G401 (cell line): ENCODE measurements at places on chromosomes 7 and 10.
A peak's percentile ranks its signal among the peaks of the same experiment; 100 is the strongest.

DNA sequence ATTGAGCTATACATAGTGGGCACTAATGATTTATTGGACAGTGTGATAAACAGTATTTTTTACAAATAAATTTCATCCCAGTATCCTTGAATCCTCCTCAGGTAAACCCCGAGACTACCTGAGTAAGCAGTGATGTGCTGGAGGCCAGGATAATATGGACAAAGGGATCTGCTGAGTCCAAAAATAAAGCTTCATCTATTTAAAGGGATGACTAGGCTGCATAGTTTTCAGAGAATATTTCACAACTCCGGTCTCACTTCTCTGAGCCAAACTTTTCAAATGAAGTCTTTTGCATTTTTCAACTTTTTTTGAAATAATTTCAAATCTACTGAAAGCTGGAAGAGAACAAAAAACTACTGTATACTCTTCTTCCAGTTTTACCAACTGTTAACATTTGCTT lies 2.5 kb downstream of the ACTR3B start:
- DNase-seq: no peak

DNA sequence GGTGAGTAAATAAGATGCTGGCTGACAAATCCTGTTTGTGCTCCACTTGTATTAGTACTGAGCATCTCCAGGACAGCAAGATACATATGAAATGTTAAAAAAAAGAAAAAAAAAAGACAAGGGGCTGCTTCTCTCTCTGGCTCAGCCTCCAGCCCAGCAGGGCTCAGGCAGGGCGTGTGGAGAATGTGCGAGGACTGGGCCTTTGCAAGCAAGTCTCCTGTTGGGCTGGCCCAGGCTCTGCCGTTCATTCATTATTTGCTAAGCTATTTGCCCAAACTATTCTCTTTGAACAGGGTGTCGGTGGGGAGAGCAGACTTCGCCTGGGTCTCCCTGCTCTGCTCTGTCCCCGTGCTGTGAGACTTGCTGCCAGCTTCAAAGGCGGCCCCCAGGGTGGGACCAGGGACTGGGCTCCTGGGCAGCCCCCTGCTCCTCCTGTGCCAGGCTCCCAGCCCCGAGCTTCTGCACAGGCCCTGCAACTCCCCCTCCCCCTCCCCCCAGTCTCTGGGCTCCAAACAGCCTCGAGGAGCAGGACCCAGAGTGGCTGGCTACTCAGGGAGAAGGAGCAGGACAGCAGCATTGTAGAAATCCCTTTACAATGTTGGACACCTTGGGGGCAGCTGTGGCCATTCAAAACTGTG lies 25.6 kb upstream of the MGMT start:
- no peak for DNase-seq

DNA sequence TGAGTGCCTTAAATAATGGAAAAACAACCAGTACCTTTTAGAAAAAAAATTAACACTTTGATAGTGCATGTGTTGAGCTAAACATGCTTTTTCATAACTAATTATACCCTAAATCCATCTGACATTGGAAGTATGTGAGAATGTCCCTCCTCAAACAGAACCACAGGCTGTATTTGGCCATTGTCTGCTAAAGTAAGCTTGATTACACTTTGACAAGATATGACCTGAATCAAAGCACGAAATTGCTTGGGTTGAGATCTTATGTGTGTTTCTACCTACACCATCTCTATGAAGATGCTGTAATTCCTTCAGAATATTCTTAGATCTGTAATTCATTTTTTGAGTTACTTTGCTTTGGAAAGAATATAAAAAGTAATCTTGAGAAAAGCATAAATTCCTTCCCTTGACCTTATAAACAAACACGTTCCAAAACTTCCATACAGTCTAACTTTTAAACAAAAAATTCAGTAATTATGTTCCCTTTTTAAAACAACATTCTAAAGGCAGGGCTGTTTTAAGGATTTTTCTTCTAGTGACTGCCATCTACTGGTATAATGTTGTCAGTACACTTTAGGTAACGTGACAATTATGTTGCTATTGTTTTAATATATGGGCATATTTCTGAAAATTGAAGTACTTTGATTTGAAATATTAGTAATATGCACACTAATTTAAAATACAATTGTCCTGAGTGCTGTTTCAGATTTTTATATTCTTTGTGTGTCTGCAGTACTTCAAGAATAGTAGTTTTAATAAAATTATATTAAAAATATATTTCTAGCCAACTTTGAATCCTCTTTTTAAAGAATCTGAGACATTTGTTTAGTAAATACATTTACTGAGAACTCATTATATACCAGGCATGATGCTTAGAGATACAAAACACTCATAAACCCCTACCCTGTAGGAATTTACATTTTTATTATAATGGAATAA lies 20.9 kb downstream of the CD36 start:
- peak; percentile 29 for DNase-seq

DNA sequence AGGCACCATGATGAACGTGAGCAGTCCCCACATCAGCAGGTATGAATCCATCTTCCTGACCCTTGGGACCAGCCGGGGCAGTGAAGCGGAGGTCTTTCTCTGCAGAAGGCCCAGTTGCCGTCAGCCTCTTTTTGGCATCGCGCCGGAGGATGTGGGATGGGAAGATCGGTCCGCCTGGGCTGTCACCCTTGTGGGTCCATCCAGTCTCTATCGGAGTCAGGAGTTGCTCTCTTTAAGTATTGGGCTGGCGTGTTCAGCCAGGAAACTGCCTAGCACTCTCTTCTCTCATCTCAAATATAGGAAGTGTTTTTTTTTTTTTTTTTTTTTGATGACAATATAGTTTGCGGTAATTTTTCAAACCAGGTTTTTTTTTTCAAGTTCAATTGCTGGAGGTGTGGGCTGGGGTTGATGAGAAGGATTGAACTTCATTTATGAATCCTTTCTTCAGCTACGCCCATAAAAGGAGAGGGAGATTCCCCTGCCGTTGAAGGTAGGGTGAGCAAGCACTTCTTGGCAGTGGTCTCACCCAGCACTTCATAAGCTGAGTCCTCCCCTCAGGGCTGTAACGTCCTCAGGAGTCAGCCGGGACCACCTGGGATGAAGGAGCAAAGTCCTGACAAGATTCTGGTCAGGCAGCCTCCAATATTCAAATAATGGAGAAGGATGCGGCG lies at the start of gene IL2RA:
Gene IL2RA (minus strand): TSS at position 267 of the 671 bp plus-strand sequence. CDS start 216 bp downstream, at position 51.
- DNase-seq: no peak

- no peak for DNase-seq
Measured at GRCh38 chr7:17130281-17131059, 168.0 kb upstream of the AHR start.

DNA sequence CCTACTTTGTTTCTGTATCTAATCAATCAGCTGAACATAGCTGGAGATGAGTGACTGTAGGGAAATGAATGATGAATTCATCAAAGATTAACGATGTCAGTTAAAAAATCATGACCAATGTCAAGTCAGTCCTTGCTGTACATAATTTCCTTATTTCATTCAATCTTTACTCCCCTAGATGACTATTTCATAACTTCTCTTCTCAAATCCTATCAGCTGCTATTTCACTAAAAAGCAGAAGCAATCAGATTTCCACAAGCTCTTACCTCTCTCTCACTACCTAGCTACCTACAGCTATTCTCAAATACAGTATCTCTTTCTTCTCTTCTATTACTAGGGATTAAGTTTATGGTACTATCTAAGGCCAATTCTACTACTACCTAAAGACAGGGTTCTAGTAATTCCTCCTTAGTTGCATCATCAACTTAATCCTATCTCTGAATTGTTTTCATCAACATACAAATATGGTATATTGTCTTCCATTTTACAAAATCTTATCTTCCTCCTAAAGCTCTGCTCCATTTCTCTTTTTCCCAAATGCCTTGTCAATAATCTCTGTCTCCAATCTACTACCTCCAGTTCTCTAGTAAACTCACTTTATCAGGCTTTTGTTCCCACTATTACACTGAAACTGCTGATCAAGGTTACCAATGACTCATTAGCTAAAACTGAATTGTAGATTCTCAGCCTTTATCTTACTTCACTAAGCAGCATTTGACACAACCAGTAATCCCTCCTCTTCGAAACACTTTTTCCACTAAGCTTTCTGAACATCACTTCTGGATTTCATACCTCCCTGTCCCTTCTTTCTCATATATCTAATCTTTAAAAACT lies 28.4 kb downstream of the JMJD1C start:
- no peak for DNase-seq

DNA sequence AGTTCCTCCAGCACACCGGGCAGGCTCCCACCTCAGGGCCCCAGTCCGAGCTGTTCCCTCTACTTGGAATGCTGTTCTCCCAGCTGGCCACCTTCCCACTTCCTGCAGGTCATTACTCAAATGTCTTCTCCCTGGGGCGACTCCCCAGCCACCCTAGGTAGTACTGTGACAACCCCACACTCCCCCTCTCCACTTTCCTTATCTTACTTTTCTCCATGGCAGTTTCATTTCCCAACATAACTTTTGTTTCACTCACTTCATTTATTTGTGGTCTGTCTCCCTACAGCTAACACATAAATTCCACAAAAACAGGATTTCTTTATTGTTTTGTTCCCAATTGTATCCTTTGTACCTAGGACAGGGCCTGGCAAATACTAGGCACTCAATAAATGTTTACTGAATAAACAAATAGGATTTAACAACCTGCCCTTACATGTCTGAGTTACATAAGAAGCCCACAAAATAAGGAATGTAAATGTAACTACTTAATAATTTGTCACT lies 76.5 kb downstream of the JAZF1 start:
- DNase-seq: no peak

- DNase-seq: no peak
Measured at GRCh38 chr10:32151871-32152270, 95.6 kb upstream of the KIF5B start.

DNA sequence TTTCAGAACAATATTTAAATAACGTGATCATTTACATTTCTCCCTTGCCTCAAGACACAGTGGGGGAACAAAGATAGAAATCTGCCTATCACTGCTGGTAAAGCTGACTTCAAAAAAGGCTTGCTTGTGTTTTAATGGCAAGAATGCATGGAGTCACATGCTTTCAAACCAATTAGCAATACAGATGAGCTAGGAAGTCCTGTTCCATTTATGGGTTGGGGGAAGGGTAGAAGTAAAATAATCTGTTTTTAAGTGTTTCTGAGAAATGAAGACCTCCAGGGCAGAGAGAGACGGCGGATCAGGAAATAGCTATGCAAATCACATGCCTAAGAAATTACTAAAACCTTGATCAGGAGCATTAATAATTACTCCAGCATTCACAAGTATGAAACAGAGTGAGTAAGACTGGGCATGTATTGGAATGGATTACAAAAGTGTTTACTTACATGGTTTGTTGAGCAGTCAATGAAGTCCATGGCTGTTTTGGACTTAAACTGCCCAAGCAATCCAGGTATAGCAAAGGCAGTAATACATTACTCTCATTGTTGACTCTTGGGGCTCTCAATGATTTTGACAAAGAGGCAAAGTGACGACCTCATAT lies 142.0 kb downstream of the ARID5B start:
- no peak for DNase-seq

- DNase-seq: no peak
Measured at GRCh38 chr7:120054376-120055100, 218.4 kb upstream of the KCND2 start.

DNA sequence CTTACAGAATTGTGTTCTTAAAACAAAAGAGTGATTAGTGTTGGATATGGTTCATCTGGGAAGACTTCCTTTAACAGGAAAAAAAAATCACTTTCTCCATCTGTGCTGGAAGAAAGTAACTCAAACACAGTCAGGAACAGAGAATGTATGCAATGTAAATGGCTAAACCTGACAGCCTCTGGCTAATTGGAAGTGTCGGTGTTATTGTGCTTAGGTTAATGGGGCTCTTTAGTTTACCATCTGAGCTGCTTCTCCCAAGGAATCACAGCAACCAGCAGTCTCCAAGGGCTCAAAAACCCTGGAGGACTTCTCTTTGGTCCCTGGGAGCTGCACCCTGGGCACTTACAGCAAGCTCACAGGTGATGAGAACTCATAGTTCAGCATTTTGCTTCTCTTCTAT lies 724.5 kb downstream of the LRMDA start:
- no peak for DNase-seq

GRCh38 chr10:1047937-1048336 lies 982 bp downstream of the IDI1 start:
- peak; percentile 36 for DNase-seq

- no peak for DNase-seq
Measured at GRCh38 chr7:122268101-122268500, 36.4 kb downstream of the FEZF1 start.

DNA sequence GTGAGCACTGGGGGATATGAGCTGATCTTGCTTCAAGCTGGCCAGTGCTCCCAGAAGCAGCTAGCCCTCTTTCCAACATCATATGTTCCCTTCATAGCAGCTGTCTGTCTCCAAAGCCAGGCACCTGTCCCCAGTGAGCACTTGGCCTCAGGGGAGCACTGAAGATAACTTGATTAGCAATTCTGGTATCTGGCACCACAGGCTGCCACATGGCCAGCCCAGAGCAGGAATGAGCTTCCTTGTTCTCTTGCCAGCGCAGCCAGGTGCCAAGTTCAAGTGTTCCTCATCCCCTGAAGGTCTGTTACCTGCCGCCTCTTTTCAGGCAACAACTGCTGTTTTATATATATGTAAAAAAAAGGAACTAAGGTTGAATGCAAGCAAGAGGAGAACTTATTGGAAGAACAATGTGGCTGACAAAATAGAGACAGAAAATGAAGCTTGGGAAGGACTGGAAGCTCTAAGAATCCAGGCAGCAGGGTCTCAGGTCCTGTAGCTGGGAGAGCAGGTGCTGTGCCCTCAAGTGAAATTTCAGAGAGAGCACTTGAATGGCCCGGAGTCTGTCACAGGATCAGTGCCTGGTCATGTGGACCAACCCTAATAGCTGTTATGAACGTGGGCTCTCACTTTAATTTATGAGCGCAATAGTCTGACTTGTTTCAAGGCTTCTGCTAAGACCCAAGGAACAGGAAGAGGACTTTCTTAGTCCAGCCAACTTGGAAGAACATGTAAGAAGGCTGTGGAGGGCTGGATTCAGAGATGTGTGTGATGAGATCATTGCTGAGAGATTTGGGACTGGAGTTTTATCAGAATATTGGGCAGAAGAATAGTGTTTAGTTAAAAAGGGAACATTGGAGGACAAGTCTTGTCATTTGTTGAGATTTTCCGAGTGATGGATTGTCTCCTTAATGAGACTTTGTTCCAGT lies 267.2 kb downstream of the GLRX3 start:
- peak; percentile 25 for DNase-seq

DNA sequence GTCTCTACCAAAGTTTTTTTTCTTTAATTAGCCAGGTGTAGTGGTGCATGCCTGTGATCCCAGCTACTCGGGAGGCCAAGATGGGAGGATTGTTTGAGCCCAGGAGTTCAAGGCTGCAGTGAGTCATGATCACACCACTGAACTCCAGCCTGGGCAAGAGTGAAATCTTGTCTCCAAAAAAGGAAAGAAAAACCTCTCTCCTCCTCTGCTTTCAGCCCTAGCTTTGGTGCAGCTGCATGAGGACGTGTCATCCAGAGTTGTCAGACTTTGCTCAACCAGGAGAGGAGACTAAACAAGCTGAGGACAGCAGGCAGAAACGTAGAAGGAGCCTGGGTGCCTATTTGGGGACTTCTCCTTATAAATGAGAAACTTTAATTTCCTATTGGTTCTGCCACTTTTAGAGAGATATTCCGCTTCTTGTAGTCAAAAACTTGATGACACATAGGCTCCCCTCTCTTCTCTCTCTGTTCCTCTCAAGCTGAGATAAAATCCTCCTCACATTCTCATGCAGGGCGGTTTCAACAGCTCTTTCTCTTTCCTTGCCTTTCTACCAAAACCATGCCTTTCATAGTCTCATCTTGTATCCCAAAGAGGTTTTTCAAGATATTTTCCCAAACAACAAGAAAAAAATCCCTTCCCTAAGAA lies 205.4 kb downstream of the ARHGAP12 start:
- no peak for DNase-seq
